ENCODE measurements at places on chromosomes 2 and 18.

DNA sequence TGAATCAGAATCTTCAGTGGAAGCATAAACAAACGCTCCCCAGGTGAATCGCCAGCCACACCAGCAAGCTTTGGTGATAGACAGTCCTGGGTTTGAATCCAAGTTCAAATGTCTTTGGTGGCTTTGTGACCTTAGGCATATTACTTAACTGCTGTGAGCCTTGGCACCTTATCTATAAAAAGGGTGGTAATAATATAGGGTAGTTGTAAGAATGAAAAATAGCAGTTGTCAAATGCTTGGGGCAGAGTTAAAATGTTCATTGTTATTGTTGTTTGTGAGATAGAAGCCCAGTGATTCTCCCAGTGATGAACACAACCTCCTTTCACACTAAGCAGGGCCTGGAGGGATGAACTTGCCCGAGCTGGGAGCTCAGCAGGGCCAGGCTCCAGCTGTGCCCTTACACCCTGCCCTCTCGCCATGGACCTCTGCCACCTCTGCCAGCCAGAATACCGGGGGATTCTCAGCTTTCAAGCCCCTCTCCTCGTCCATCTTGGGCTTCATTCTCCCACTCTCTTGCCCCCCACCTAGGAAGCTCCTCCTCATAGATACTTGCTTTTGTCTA, 6.1 kb upstream of the TMBIM1 start:
- no peak for DNase-seq

DNA sequence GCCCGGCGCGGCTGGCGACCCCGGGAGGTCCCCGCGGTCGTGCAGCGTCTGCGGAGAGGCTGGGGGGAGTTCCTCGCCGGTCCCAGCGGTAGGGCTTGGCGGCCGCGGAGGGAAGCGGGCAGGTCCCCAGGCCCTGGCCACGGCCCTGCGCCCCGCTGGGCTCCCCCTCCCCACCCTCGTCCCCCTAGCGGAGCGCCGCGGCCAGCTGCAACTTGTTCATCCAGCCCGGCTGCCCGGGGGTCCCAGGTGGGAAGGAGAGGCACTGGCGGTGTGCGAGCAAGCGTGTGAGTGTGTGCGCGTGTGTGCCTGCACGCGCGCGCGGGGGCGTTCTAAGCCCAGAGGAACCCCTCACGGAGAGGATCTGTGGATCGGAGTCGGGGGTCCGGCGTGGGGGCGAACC, 1.3 kb downstream of the PTPRM start:
- DNase-seq: no peak

GRCh38 chr2:76599732-76600368, 889.1 kb upstream of the GCFC2 start:
- no peak for DNase-seq

- DNase-seq: no peak
Measured at GRCh38 chr18:32308493-32309120, 118.8 kb downstream of the MEP1B start.

DNA sequence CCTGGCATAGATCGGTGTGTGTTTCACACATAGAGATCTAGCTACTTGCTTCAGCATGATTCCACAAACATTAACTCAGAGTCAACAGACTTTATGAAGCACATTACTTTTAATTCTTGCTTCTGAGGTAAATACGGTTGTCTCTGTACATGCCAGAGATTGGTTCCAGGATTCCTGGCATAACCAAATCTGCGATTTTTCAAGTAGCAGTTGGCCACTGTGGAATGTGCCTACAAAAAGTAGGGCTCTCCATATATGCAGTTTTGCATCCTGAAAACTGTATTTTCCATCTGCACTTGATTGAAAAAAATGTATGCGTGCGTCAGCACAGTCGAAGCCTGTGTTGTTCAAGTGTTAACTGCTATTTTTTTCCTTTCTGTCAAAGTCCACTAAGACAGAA, 85.0 kb downstream of the ZAP70 start:
- DNase-seq: no peak

DNA sequence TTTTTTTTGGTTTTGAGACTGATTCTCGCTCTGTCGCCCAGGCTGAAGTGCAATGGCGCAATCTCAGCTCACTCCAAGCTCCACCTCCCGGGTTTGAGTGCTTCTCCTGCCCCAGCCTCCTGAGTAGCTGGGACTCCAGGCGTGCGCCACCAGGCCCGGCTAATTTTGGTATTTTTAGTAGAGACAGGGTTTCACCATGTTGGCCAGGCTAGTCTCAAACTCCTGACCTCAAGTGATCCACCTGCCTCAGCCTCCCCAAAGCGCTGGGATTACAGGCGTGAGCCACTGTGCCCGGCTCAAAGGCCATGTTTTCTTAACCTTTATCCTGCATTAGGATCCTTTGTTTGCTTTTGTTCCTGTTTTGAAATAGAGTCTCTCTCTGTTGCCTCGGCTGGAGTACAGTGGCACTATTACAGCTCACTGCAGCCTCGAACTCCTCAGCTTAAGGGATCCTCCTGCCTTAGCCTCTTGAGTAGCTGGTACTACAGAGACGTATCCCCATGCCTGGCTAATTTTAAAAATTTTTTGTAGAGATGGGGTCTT, 41.0 kb downstream of the NPC1 start:
- DNase-seq: no peak

DNA sequence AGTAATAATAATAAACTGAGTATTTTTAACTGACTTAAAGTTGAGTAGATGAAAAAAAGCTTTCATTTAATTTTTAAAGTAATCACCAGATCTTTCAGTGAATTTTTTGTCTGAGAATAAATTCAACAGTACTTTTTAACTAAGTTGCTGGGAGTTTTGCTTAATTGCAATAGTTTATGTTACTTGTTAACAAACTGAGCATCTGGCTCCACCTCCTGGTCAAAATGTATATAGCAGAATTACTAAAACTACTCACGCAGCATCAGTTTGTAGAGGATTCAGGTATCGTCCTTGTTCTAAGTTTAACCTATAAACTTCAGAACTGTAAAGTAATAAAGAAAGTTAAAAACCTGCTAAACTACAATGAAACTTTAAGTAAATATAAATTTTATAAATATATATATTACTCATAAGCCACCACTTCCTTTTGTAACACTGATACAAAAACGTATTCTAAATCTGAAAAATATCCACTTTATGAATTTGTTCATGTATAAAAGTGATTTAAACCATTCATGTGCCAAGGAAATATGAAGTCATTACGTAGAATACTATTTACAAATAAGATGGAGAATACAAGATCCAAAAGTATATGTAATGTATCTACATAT, 21.3 kb downstream of the NOL10 start:
- no peak for DNase-seq

GRCh38 chr2:189515264-189515663, 65.3 kb downstream of the SLC40A1 start:
- no peak for DNase-seq

DNA sequence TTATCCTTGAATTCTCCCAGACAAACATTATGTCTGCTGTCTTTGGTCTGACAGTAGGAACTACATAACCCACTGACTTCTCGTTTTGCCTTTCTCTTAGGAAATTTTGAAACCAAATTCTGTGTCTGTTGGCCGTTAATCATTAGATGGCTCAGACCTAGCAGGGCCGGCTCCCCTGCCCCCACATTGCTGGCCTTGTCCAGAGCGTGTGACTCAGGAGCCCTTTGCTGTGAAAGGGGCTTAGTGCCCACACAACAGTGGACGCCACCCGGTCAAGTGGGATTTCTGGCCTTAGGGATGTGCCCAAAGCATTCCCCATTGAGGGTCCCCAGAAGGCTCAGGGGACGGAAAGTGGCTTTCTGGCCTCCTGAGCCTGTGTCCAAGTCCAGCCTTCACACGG, 137.5 kb downstream of the CTIF start:
- DNase-seq: no peak

- no peak for DNase-seq
Measured at GRCh38 chr2:54122939-54123338, 7.5 kb downstream of the ACYP2 start.

DNA sequence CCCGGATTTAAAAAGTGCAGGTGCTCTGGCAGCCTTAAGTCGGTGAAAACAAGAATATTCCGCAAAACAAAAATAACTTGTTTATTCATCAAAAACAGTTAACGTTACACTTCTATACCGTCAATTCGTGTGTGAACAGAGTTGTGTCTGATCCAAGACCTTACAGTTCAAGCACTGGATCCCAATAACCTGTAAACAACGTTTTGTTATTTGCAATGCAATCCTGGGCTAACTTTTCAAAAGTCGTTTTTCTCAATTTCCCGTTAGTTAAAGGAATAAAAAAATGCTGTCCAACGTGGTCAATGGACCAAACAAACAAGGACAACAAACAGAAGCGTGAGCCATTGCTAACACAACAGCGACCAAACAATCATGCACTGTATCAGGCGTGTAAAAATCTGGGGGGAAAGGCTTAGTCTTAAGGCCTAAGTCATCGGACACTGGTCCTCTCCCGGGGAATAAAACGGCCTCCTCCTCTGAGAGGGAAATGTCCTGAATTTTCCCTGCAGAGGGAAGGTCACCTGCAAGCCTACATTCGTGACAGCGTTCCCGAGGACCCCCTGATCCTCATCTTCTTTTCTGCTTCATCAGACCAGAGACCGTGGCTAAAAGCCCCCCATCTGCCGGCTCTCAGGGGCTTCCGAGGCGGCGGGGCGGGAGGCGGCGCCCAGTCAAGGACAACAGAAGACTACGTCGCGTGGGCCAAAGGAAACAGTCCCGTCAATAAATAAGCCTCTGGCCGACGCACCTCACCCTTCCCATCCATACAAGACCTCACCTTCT, 490 bp downstream of the NDUFS1 start:
- DNase-seq: no peak

- no peak for DNase-seq
Measured at GRCh38 chr2:37550190-37550589, 121.3 kb downstream of the CDC42EP3 start.

DNA sequence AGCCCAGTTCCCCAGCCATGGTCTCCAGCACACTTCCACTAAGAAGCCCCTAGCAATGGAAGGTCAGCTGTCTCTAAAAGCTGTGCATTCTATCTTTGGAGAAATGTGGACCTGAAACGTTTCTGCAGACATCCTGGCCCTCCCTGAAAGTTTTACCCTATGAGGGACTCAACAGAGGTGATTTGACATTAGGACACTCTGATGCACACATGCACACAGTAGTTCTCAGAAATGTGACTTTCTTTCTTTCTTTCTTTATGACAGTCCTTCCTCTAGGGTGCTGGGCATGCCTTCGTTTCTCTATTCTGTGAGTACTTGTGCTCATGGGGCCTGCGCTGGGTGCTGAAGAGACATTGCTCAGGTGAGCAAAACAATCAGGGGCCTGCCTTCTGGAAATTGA, 857.3 kb downstream of the RNF144A start:
- DNase-seq: no peak

- DNase-seq: no peak
Measured at GRCh38 chr18:56672981-56673380, 21.8 kb downstream of the WDR7 start.

GRCh38 chr18:892316-892715, 12.4 kb upstream of the ADCYAP1 start:
- DNase-seq: no peak

DNA sequence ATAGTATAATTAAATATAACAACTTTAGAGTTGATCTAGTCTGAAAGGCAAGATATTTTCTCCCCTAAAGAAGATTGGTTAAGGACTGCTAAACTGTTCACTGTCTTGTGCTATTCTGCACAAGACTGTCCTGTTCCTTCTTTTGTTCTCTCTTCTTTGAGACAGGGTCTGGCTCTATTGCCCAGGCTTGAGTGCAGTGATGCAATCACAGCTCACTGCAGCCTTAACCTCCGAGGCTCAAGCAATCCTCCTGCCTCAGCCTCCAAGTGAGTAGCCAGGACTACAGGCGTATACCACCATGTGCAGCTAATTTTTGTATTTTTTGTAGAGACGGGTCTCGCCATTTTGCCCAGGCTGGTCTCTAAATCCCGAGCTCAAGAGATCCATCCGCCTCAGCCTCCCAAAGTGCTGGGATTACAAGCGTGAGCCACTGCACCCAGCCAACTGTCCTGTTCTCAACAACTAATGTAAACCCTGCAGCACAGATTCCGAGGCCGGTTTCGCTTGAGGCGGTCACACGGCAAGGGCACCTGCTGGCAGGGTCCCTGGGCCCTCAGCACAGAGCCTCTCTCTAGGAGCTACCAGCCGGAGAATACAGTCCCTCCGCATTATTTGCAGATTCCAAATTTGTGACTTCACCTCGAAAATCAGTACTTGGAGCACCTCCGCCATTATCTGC, 16.4 kb downstream of the PXDN start:
- no peak for DNase-seq

- DNase-seq: no peak
Measured at GRCh38 chr2:168255103-168255502, 7.7 kb upstream of the STK39 start.

GRCh38 chr18:79405781-79406575, 10.2 kb downstream of the NFATC1 start:
- DNase-seq: no peak

All from cortex of kidney (tissue), 1 donor.